T47D (cell line): ENCODE measurements at places on chromosomes 11 and 22.

DNA sequence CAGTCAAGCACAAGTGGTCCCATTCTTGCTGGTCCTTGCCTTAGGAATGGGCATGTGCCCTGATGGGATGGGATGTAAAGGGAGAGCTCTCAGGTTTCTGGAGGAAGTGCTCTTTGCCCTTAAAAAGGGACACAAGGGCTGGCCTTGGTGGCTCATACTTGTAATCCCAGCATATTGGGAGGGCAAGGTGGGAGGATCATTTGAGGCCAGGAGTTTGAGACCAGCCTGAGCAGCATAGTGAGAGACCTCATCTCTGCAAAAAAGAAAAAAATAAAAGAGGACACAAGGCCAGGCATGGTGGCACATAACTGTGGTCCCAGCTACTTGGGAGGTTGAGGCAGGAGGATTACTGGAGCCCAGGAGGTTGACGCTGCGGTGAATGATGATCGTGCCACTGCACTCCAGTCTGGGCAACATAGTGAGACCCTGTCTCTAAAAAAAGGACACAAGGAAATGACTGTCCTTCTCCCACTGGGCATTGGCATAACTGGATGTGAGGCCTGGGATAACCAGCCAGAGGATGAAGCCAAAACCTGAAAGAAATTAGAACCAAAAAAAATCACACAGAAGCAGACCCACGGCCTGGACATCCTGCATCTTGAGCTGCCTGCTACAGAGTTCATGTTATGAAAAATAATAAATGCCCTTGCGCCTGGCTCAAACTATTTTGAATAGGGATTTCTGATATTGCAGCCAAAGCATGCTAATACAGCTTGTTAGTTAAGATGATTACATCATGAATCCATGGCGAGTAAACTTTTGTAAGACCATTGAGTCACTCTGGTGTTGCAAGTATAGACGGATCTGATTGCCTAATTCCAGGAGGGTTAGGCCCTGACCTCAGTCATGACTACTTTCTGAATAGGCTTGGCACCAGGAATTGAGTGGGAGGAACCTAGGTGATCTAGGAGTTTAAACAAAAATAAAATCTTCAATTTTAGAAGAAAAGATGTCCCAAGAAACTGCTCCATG, 12.9 kb upstream of the CRKL start:
- DNase-seq: peak; percentile 55

DNA sequence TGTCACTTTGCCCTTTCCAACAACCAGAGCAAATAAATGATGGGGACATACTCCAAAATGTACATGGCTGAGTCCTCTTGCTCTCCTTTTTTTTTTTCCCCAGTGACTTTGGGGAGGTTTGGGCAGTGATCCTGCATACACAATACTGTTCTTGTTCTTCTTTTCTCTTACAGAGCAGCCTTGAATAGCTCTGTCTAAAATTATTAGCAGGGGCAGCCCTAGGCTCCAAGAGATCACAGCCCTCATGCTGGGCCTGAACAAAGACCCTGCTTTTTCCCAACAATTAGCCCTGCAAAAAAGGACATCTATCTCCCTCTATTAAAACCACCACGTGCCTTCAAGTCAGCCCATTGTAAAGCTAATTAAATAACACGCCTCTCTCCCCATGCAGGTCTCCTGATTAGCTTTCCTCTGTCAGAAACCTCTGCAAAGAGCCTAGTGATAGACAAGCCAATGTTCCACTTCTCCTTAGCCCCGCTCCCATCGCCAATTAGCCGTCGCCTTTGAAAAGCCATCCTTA, 54.7 kb downstream of the ETS1 start:
- DNase-seq: no peak

DNA sequence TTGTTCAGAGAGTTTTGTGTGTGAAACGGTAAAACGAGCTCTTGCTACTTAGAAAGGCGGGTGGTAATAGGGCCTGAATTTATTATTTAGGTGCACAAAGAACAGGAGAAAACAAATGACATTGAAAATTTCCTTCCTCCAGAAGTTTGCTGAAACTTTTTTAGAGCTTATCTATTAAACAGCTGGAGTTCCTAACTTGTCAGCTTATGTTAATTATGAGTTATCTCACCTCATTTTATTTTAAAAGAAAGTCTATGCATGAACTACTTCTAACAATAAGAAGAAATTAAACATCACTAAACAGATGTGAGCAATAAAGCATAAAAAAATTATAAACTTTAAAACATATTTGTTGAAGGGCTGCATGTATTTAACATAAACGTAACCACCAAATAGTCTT, 373.9 kb upstream of the ANO3 start:
- no peak for DNase-seq

GRCh38 chr11:100105255-100105981, 581.7 kb upstream of the ARHGAP42 start:
- DNase-seq: no peak

DNA sequence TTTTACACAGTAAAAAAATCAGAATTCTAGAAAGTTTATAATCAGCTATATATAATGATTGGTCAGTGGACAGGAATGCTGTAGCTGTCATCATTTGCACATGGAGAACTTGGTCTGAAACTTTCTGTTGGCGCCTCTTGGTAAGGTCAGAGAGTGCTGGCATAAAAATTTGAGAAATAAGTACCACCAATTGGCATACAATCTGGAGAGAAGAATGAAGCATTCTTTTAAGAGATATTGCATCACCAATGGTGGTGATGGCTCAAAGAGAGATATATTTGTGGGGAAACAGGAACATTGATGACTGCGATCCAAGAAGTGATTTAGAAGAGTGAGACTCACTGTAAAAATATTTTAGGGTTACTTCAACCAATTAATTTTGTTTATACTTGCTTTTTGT, 19.8 kb upstream of the OOSP1 start:
- DNase-seq: no peak

- DNase-seq: no peak
These were observed 12.5 kb upstream of the THRSP start for GRCh38 chr11:78050964-78051831.

DNA sequence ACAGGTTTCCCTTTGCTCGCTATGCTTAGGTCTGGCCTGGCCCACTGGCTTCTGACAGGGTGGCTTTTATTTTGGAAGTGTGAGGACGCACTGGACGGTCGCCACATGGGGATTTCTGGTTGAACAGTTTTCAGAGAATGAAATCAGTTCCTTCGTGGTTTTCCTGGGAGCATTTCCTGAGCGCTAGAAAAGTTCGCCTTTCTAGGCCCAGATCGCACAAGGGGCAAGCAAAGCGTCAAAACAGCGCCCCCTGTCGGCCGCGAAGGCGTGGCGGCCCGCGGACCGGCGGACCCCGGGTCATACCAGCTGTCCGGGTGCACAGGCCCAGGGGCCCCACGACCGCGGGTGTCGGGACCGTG, 12.7 kb upstream of the CYP2R1 start:
- no peak for DNase-seq

DNA sequence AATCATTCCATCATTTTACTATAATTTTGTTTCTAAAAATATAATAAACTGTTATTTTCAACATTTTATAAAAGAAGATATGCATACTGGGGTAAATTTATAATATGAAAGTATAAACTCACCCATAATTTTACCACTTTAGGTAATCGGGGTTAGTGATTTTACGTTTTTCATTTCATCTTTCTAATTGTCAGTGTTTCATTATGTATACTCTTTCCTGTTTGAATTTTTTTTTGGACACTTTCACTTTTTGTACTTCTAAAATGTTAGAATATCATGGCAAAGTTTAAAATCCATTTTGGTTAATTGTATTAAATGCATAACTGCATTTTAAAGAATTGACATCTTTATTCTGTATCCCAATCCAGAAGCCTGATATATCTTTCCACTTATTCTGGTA, 115.8 kb downstream of the METTL15 start:
- no peak for DNase-seq

DNA sequence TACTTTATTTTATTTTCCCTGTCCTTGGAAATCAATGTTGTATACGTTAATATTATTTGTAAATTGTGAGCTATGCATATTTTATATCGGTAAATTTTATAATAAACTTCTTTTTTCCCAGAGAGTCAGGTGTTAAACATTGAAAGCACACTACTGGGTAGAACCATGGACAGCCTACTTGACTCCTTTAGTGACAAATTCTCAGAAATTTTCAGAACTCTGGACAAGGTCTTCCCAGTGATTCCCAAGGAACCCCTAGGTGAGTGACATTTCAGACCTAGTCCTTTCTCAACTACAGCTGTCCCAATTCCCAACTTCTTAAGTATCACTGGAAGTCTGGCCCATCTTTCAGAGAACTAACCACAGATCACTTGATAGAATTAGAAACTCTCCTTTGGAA, 107.2 kb downstream of the RCN1 start:
- DNase-seq: peak; percentile 60

DNA sequence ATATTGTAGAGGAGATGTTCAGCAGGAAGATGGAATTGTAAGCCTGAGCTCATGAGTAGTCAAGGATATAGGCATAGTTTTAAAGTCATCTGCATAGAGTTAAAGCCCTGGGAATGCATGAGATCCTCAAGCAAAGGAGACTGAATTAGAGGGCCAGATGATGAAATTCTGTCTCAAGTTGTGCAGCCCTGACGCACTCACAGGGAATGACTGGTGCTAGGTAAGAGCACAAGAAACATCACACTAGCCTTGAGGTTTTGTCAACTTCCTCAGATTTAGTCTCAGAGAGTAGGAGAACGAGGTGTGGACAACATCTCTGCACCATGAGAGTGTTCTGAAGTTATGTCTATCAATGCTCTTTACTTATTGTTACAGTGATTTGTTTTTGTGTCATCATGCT, 5.8 kb downstream of the RAB38 start:
- no peak for DNase-seq

GRCh38 chr11:674406-674805, 20.6 kb downstream of the DEAF1 start:
- DNase-seq: no peak

DNA sequence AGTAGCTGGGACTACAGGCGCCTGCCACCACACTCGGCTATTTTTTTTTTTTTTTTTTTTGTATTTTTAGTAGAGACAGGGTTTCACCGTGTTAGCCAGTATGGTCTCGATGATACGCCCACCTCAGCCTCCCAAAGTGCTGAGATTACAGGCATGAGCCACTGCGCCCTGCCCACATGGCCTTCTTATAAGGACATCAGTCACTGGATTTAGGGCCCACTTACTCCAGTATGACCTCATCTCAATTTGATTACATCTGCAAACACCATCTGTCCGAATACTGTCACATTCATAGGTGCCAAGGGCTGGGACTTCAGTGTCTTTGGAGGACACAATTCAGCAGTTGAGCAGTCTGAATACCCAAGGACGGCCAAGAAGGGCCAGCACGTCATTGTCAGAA, 8.2 kb upstream of the PRR5 start:
- no peak for DNase-seq

DNA sequence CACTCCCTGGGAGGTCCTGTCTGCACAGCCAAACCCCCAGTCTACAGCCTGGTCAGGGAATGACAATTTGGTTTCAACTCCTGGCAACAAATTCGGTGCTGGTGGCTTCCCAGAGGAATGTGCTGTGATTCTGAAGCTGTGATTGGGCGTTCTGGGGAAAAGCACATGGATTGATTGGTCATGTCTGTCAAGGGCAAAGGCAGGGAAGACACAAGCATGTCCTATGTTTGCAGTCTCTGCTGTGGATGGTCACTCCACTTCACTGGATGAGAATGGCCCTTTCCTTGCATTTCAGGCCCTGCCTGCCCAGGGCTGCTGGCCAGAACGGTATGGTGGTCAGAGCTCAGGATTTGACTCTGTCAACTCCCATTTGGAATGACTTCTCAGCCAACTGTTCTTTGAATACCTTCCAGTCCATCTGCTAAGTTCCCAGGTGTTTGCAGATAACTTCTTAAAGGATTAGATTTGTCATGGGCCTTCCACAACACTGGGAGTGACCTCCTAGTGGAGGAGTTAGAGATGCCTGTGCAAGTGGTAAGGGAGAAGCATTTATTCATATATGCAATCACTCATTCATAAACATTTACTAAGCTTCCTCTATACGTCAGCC, 42.7 kb downstream of the SGSM1 start:
- DNase-seq: no peak

DNA sequence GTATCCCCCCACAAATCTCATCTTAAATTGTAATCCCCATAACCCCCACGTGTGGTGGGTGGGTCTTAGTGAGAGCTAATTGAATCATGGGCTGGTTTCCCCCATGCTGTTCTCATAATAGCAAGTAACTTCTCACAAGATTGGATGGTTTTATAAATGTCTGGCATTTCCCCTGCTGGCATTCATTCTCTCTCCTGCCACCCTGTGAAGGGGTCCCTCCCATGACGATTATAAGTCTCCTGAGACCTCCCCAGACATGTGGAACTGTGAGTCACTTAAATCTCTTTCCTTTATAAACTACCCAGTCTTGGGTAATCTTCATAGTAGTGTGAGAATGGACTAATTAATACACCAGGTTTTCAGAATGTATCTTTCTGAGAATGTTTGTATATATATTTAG, 1159.4 kb downstream of the FAM181B start:
- no peak for DNase-seq

- peak; percentile 56 for DNase-seq
These were observed at the start of gene SORL1-AS1 for GRCh38 chr11:121452609-121453150. SORL1-AS1 (minus strand) TSS chr11:121452967.

DNA sequence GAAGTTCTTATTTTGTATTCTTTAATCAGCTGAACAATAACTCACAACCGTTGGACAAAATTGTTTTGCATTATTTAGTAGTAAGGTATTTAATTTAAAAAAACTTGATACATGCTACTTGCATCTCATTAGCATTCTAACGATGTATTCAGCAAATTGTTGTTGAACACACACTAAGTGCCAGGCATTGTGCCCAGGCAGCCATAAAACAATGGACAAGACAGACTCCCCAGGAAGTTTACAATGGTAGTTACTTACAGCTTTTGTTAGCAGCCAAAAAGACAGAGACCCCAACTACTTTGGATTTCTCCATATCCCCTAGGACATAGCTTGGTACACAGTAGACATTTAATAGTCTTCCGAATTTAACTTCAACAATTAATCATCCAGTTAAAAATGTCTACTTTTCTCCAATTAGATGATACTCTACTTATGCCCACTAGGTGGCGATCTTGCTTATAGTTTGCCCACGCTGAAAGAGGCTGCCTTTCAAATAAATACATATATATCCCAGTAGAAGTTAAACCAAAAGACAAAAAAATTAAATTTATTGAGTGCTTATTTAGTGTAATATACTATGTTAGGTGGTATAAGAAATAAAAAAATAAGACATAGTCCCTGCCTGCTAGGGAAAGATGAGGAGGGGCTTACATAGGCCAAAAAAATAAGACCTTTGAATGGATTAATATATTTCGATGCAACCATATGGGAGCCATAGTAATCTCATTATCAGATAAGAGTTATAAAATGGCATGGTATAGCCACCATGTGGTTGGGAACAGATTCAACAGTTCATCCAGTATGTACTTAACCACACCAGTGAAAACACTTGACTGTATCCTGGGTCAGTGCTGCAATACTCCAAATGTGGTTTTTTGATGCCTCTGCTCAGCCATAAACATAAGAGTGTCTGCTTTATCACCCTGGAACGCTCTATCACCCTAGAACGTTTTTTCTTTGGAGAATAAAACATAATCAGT, 2.0 kb upstream of the FJX1 start:
- DNase-seq: peak; percentile 56

DNA sequence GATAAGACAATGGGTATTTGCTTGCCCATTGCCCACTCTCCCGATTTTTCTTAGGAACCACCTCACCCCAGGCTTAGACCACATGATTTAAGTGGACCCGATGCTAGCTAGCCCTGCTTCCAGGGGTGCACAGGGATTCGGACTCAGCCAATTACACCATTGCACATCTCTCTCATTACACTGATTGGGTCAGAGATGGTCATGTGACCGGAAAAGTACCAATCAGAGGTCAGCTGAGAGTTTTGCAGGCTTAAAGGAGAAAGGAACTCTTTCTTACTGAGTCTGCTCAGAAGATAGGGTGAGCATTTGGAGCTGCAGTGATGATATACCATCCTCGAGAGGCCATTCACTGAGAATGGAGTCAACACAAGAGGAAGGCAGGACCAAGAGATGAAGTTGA, 12.2 kb upstream of the ANKK1 start:
- DNase-seq: no peak
